Endothelial cell of umbilical vein (primary cell): ENCODE measurements at places on chromosomes 7 and 10. TPM values are rescaled to one million over a fixed set of nuclear protein-coding genes. Genes with fewer than 3 reads are reported as not detected.

DNA sequence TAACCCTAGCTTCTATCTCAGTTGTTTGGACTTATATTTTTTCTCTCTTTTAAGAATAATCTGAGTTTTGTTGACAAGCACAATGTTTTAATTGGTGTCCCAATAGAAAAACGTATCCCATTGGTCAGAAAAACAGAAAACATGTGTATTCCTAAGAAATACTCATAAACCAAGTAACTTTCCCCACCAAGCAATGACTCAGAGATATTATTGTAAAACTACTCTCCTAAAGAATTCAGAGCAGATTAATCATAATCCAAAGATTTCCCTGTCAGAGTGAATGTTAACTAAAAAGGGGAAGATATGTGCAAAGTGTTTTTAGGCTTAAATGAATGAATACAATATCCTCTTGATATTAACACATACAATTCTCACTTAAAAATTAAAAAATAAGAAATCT lies 29.4 kb upstream of the MBL2 start:
- DNase-seq, result no peak

DNA sequence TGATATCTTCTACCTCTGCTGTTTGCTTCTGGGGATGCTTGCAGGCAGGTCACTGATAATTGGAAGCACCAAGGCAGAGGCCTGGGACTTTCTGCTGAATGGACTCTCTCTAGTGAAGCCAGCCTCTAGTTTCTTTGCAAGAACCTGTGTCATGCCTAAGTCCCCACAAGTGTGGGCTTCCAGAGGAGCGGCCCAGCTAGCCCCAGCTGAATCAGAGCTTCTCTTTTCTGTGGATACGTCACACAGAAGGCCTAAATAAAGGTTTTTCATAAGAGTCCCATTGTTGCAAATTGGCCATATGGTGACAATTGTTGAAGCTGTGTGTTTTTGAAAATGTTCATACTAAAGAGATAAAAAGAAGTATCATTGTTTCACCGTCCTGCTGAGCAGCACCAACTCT lies 6.8 kb upstream of the OPALIN start:
- no peak for DNase-seq

PCGF5 gene
- 23.7 and 25.0 TPM in 2 replicates for polyA plus RNA-seq

DNA sequence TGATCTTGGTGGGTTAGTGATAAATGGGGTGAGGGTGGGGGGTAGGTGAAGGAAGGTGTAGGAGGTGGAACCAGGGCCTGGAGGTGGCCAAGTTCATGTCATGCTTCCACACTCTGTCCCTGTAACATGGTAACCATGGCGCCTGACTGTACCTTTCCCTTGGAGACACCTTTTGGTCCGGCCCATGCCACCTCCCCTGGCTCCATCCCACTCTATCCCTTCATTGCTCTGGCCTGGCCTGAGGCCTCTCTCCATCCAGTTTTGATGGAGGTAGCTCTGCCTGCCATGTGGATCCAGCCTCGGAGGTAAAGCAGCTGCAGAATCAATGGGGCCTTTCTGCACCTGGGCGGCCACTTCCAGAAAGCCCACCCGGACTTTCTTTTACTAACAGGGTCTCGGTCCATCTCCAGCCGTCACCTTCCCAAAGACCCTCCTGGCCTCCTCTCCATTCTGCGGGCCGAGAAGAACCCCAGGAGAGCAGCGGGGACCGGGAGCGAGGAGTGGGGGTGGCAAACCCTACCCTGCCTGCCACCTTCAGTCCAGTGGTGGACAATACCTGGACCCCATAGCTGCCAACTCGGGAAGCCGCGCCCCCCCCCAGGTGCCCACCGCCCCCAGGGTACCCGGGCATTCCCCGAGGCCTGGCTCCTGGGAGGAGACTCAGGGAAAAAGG lies 504 bp upstream of the TRRAP start:
- no peak for DNase-seq

MCM10 gene
- polyA plus RNA-seq, result 1.9 and 3.3 TPM in 2 replicates
